ENCODE measurements at places on chromosomes 16 and 17. TPM values are rescaled to one million over a fixed set of nuclear protein-coding genes. Genes with fewer than 3 reads are reported as not detected.
A peak's percentile ranks its signal among the peaks of the same experiment; 100 is the strongest.

DNA sequence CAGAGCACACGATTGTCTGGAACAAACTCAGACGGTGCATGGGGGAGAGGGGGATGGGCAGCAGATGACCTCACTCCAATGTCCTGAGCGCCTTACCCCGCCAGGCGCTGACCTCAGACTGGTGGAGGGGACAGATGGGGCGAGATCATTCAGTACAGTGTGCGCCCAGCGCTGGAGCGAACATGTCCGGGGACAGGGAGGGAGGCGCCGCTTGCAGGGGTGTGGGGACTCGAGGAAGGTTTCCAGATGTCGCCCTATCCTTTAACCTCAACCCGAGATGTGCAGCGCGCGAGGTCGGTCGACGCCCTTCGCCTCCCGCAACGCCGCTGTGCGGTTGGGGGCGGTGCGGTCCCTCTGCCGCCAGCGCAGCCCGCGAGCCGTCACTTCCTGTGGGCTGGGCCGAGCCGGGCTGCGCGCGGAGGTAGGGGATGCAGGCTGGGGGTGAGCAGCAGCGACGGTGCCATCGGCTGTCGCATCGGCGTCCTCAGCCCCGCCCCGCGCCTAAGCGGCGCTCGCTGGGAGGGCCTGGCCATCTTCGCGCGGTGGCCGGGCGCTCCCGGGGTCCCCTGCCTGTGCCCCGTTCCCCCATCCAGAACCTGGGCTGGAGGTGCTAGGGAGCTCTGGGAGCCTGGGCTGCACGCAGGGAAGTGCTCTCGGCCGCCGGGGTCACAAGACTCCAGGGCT lies 5.3 kb upstream of the CDR2L start:
- H3K36me3 ChIP-seq, result no peaks in the 10 kb centered on the region
- no peak overlapping the region for H3K27ac ChIP-seq
- H3K4me3 ChIP-seq, result peak overlapping the region; percentile 78
- DNase-seq, result no peak
- peaks cover 21% of the 10 kb centered on the region for H3K4me1 ChIP-seq

CBFA2T3 gene
- 0.08 TPM for polyA plus RNA-seq

GRCh38 chr17:34414339-34414738 lies 51.3 kb upstream of the CCL1 start:
- DNase-seq, result no peak
- no peaks in the 10 kb centered on the region for H3K27me3 ChIP-seq
- no peaks in the 10 kb centered on the region for H3K36me3 ChIP-seq
- peaks cover 9% of the 10 kb centered on the region for H3K4me1 ChIP-seq

DNA sequence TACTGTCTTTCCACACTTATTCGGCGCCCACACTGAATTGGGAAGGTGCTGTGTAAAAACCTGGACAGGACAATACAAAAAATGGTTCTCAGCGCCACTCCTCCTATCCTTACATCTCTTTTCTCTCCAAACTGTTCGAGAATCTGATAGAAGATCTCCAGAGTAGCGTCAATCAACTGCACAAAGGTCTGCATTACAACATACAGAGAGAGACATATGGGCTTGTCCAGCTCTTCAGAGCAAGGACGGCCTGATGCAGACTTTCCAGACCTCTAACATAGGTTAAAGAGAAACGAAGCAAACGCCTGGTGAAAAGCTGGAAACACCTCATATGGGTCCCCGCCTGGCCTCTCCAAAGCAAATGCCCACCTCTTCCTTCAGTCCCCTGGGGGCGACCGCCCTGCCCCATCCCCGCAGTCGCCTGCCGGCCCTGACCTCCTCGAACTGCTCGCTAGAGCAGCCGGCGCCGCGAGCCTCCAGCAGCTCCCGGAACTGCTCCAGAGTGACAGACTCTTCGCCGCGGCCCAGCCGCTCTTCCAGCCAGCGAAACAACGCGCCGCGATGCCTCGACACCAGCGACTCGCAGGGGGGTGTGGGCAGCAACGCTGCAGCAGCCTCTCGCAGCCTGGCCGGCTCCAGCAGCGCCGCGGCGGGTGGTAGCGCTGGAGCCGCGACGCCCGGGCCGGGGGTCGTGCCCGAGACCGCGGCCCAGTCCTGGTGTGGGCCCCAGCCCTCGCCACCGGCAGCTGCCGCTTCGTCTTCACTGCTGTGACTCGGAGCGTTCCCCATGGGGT lies 526 bp downstream of the ZZEF1 start:
- H3K36me3 ChIP-seq, result no peaks in the 10 kb centered on the region
- H3K27me3 ChIP-seq, result no peaks in the 10 kb centered on the region
- peak overlapping the region; percentile 68 for H3K27ac ChIP-seq
- H3K4me3 ChIP-seq, result peak overlapping the region; percentile 90
- peaks cover 16% of the 10 kb centered on the region for H3K4me1 ChIP-seq
- no peak for DNase-seq

SLFN13 gene
- polyA plus RNA-seq, result 1.0 TPM

All from keratinocyte (primary cell).